Muscle of back (tissue), 13 donors: ENCODE measurements at places on chromosomes 6 and 20. TPM values are rescaled to one million over a fixed set of nuclear protein-coding genes. Genes with fewer than 3 reads are reported as not detected.

HLA-DRB5 gene
- polyA plus RNA-seq, result 1.1 TPM

ARFGEF3 gene
- 2.6 TPM for polyA plus RNA-seq

HLA-A gene
- 118 TPM for polyA plus RNA-seq

SAMD10 gene
- polyA plus RNA-seq, result 3.4 TPM

SEMG1 gene
- not detected for polyA plus RNA-seq

NMBR gene
- not detected for polyA plus RNA-seq

HCRTR2 gene
- polyA plus RNA-seq, result not detected

BPI gene
- 0.91 TPM for polyA plus RNA-seq

SLC17A2 gene
- not detected for polyA plus RNA-seq

SIRPB1 gene
- 1.6 TPM for polyA plus RNA-seq

HRH3 gene
- 1.5 TPM for polyA plus RNA-seq

CDH22 gene
- 0.35 TPM for polyA plus RNA-seq

THBS2 gene
- 41.3 TPM for polyA plus RNA-seq

LPA gene
- not detected for polyA plus RNA-seq

MANEA gene
- polyA plus RNA-seq, result 8.6 TPM

TFAP2B gene
- polyA plus RNA-seq, result 8.1 TPM

BHLHE23 gene
- polyA plus RNA-seq, result not detected

PRDM13 gene
- not detected for polyA plus RNA-seq

FRK gene
- polyA plus RNA-seq, result 0.64 TPM

ZNF165 gene
- 0.29 TPM for polyA plus RNA-seq

SPATA25 gene
- 3.5 TPM for polyA plus RNA-seq

TAGAP gene
- polyA plus RNA-seq, result 1.2 TPM

GSTA2 gene
- not detected for polyA plus RNA-seq

GTSF1L gene
- polyA plus RNA-seq, result not detected

HM13 gene
- 85.2 TPM for polyA plus RNA-seq

LRRN4 gene
- polyA plus RNA-seq, result 0.36 TPM

TJAP1 gene
- 28.0 TPM for polyA plus RNA-seq

BEND6 gene
- polyA plus RNA-seq, result 0.59 TPM

SNX21 gene
- 22.8 TPM for polyA plus RNA-seq

SNX5 gene
- polyA plus RNA-seq, result 112 TPM

SNRPB2 gene
- polyA plus RNA-seq, result 66.7 TPM

ZNF341 gene
- polyA plus RNA-seq, result 2.2 TPM
